Vagina (tissue), 2 donors: ENCODE measurements at places on chromosomes 2 and 18.

DNA sequence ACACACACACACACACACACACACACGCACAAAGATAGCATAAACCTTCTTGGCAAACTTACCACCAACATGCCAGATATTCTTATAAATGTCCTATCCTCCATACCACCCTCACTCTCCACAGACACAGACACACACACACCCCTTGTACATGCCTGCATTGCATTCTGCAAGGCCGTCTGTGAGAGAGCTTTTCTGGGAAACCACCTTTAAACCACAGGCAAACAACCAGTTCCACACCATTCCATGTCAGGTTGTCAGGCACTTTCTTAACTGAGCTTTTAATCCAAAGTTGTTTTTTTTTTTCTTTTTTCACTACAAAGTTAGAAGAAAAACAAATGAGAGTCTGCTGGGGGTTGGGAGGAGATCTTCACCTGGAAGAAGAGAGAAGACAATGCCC is 221.1 kb downstream of the C1D start:
- H3K4me1 ChIP-seq, result peaks cover 5% of the 10 kb centered on the region
- H3K27me3 ChIP-seq, result no peaks in the 10 kb centered on the region
- H3K4me3 ChIP-seq, result no peak overlapping the region
- H3K36me3 ChIP-seq, result no peaks in the 10 kb centered on the region
- no peak for DNase-seq

GRCh38 chr2:123532126-123532525 is 493.0 kb upstream of the CNTNAP5 start:
- H3K36me3 ChIP-seq, result no peaks in the 10 kb centered on the region
- no peaks in the 10 kb centered on the region for H3K27me3 ChIP-seq
- no peak overlapping the region for H3K4me3 ChIP-seq
- DNase-seq, result no peak

- no peak overlapping the region for H3K4me3 ChIP-seq
- H3K4me1 ChIP-seq, result no peaks in the 10 kb centered on the region
- H3K27me3 ChIP-seq, result no peaks in the 10 kb centered on the region
- DNase-seq, result no peak
These were observed 56.2 kb upstream of the DYNC1I2 start for GRCh38 chr2:171630812-171631626.

DNA sequence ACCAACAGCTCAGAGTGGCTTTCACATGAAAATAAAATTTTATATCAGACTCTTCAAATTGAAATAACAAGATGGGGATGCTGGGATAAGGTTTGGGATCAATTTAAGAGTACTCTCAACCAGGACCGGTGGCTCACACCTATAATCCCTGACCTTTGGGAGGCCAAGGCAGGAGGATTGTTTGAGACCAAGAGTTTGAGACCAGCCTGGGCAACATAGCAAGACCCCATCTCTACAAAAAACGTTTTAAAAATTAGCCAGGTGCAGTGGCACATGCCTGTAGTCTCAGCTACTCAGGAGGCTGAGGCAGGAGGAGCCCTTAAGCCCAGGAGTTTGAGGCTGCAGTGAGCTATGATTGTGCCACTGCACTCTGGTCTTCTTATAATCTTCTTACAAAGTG is 2.6 kb downstream of the LMAN2L start:
- H3K36me3 ChIP-seq, result peaks cover 22% of the 10 kb centered on the region
- H3K4me1 ChIP-seq, result peaks cover 19% of the 10 kb centered on the region
- no peak overlapping the region for H3K4me3 ChIP-seq
- H3K27me3 ChIP-seq, result no peaks in the 10 kb centered on the region

GRCh38 chr2:209236377-209236776 is 187.5 kb upstream of the MAP2 start:
- no peaks in the 10 kb centered on the region for H3K27me3 ChIP-seq
- no peaks in the 10 kb centered on the region for H3K4me1 ChIP-seq
- no peaks in the 10 kb centered on the region for H3K36me3 ChIP-seq

- H3K4me1 ChIP-seq, result no peaks in the 10 kb centered on the region
- H3K27me3 ChIP-seq, result no peaks in the 10 kb centered on the region
These were observed 1269.2 kb downstream of the LRP1B start for GRCh38 chr2:140861666-140862065.

GRCh38 chr2:127217470-127218325 is 2.4 kb downstream of the CYP27C1 start:
- peak overlapping the region; percentile 79 for H3K27ac ChIP-seq
- peaks cover 36% of the 10 kb centered on the region for H3K4me1 ChIP-seq
- no peaks in the 10 kb centered on the region for H3K36me3 ChIP-seq
- no peak overlapping the region for H3K4me3 ChIP-seq
- no peaks in the 10 kb centered on the region for H3K27me3 ChIP-seq
- no peak for DNase-seq

DNA sequence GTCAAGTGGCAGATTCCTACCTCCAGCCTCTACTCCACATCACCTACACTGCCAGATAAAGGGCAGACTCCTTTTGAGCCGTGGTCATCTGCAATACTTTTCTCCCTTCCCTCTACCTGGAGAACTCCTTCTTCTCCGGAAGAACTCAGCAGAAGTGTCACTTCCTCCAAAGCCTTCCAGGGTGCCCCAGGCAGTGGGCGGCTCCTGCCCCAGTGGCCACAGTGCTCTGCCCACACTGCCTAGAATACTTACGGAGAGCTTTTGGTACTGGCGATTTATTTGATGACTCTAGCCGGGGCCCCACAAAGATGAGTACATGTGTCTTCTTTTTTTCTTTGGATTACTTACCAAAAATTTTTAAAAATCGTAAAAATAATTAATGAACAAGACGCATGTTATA is 39.7 kb downstream of the FOSL2 start:
- DNase-seq, result no peak
- peaks cover 31% of the 10 kb centered on the region for H3K4me1 ChIP-seq
- H3K27me3 ChIP-seq, result no peaks in the 10 kb centered on the region
- H3K4me3 ChIP-seq, result no peak overlapping the region
- no peaks in the 10 kb centered on the region for H3K36me3 ChIP-seq
